Right renal pelvis (tissue), 4 donors: ENCODE measurements at places on chromosomes 13 and 19.

- DNase-seq = no peak
Observed at GRCh38 chr13:47413112-47413511, 516.3 kb upstream of the HTR2A start.

- no peak for DNase-seq
Observed at GRCh38 chr13:73616861-73617260, 517.3 kb downstream of the KLF12 start.

GRCh38 chr13:55497486-55497885 is 1643.2 kb upstream of the PRR20A start:
- no peak for DNase-seq

- DNase-seq = no peak
Observed at GRCh38 chr13:102686024-102686423, 8.8 kb downstream of the METTL21C start.

DNA sequence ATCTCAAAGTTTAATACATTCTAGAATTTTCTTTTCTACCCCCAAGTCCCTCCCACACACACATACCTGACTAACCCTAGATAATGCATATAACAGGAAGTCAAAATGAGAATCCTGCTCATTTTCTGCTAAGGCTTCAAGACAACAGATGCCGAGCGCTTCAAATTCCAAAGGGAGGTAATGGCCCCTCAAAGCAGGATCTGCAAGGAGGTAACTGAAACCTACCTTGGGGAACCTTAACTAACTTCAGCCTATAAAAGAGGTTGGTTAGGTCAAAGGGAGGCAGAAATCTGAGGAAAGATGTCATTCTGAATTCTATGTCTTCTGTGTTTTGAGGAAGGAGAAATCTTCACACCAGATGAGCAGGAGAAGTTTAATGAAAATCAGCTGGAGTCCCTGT is 26.8 kb downstream of the EPSTI1 start:
- no peak for DNase-seq

DNA sequence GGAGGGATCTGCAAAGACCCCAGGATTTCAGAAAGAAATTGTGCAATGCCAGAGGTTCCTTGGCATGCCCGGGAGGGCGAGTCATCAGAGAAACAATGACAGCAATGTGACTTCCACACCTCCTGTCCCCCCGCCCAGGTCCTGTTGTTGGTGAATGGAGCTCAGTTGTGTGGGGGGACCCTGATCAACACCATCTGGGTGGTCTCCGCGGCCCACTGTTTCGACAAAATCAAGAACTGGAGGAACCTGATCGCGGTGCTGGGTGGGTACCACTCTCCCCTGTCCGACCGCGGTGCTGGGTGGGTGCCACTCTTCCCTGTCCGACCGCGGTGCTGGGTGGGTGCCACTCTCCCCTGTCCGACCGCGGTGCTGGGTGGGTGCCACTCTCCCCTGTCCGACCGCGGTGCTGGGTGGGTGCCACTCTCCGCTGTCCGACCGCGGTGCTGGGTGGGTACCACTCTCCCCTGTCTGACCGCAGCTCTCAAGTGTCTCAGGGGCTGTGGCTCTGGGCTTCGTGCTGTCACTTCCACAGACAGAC is 5.2 kb upstream of the F10 start:
- no peak for DNase-seq

- DNase-seq = no peak
Observed at GRCh38 chr19:44112802-44113137, 429 bp upstream of the ZNF225 start.

DNA sequence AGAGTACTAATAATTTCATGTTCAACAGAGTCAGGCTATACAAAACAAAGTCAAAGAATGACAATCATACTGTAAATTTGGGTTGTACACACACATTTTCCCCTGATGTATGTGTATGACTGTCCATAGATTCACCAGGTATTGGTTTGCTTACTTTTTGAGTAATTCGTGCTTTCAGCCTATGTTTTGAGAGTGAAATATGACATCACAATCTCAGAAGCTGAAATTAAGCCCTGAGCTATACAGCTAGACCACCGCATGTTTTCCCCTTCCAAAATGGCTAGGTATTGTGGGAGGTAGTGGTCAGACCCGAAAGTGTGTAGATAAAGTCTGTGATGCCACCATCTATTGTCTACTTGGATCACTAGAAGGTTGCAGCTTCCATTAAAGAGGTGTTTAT is 102.8 kb downstream of the KATNAL1 start:
- no peak for DNase-seq

DNA sequence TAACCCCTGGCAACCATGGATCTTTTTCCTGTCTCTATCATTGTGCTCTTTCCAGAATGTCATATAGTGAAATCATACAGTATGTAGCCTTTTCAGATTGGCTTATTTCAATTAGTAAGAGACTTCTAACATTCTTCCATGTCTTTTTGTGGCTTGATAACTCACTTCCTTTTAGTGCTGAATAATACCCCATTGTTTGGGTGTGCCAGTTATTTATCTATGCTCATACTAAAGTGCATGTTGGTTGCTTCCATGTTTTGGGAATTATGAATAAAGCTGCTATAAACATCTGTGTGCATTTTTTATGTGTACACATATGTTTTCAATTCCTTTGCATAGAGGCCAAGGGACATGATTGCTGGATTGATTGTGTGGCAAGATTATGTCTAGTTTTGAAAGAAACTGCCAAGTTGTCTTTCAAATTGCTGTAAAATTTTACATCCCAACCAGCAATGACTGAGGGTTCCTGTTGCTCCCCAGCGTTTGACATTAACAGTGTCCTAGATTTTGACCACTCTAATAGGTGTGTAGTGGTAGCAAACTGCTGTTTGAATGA is 358.9 kb downstream of the ITGBL1 start:
- DNase-seq = no peak

GRCh38 chr13:93254775-93255174 is 28.2 kb downstream of the GPC6 start:
- DNase-seq = no peak

- DNase-seq = no peak
Observed at GRCh38 chr19:15372470-15372869, 7.1 kb downstream of the AKAP8 start.

GRCh38 chr13:100860866-100861265 is 186.3 kb upstream of the TMTC4 start:
- no peak for DNase-seq

- peak; percentile 38 for DNase-seq
Observed at GRCh38 chr13:39415008-39415802, 187.8 kb downstream of the LHFPL6 start.

GRCh38 chr13:24610956-24611355 is 69.3 kb upstream of the ATP12A start:
- no peak for DNase-seq

DNA sequence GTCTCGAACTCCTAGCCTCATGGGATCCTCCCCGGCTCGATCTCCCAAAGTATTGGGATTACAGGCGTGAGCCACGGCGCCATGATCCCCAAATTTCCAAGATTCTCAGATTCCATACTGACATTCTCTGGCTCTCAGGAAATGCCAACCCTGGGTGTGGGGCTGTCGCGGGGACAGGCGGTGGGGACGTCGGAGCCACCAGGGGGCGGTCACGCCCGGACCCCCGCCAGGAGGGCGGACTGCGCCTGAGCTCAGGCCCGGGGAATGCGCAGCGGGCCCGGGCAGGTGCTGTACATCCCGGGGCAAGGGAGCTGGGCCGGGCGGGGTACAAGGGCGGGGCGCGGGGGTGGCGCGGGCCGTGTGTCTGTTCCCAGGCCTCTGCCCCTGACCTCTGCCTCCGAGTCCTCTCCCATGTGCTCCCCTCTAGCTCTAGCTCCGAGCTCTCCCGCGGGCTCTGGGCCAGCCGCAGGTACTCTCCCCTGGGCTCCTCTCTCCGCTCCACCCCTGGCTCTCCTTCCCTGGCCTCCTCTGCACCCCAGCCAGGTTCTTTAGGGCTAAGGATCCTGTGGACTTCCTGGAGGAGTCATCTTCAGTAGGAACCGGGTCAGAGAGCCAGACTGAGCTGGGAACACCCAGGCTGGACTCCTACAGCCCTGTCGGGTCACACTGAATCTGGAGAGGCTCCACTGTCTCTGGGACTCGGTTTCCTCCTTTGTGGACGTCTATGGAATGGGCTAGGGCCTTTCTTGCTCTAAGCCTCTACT is 2.4 kb downstream of the PPP1R13L start:
- no peak for DNase-seq

DNA sequence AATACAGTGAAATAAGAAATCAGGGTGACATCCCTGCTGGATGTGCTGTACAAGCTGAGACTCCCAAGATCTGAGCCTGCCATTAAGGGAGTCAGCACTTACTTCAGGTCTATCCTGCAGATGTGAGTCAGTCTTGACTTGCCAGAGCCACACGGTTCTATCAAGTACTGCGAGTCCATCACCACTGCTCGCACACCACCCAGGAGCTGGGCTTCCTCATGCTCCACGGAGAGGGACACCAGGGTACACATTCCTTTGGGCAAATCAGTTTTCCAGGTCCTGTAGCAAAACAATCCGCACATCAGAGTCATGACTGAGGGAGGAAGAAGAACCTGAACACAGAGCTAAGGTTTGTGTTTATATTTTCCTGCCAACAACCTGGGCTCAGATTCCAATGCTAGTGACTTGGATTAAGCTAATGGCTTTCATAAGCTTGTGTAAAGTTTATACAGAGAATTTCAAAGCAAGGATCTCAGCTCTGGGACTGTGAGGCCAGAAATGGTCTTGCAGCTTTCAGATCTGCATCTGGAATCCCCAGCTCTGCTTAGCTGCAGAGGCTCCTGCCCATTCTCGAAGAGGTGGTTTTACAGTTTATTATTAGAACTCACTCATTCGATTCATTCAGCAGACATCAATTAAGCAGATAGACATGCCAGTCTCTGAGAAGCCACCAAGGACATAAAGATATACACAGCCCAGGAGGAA is 90.6 kb downstream of the KL start:
- no peak for DNase-seq

DNA sequence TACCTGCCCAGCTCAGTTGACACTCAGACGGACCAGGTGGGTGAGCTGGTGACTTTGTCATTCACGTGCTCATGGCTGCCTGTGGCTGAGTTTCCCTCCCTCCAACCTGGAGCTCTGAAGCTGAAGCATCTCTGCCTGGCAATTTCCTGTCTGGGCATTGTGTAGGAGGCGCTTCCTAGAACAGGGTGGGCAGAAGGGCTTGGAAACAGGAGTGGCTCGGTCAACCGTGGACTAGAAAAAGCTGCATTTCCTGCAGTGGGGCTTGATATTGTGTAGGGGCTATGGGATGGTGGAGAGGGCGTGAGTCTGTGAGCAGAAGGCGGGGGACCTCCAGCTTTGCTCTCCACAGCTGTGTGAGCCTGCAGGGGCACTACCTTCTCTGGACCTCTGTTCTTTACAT is 278.3 kb downstream of the TEX29 start:
- no peak for DNase-seq

DNA sequence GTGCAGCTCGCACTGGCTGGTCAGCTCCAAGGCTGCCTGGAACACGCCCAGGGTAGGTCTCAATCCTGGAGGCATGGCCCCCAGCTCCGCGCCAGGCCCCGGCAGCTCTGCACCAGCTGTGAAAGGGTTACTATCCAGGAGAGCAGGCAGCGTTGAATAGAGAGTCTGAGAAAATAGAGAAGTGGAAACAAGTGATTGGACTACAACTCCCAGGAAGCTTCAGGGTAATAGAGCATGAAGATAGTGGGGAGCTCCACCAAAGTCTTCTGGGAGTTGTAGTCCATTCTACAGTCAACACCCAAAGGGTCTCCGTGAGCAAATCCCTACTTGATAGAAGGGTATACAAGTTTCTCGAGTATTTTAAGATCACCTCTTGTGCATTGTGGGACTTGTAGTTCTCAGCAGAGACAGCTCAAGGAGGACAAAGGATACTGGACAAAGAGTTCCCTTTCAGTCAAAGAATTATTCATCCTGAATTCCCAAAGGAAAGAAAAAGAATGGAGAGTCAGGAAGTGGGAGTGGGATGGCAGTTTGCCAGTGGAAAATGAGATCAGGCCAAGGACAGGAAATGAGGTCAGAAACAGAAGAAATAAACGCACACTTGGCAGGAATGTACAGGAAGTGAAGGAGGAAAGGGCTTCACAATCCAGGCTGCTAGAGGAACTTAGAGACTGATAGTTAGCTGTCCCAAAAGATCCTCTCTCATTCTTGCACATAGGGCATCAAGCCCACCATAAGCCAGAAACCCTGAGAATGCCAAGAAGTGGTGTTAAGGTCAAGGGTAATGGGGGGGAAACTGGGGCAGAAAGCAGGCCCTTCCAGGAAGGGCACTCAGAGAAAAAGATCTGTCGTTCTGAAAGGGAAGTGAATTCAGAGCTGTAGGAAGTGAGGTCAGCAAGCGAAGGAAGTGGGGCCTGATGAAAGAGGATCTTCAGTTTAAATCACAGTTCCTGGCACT is 5.5 kb upstream of the MAMSTR start:
- peak; percentile 82 for DNase-seq

GRCh38 chr19:8611391-8611876 is 919 bp upstream of the ADAMTS10 start:
- DNase-seq = no peak

DNA sequence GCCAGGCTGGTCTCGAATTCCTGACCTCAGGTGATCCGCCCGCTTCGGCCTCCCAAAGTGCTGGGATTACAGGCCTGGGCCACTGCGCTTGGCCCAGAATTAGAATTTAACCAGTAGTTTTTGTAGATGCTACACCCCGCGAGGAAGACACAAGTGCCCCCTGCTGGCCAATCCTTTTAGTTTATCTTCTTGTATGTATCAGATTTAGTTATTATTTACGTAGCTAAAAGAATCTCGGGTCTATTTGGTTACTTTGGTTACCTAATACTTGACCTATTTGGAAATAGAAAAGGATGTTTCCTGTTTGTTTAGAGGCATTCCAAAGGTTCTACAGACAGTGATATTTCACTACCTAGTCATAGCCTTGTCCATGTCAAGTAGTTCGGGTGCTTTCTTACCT is 22.0 kb downstream of the MUC16 start:
- no peak for DNase-seq

GRCh38 chr13:58598241-58598640 is 966.7 kb downstream of the PCDH17 start:
- DNase-seq = no peak

- DNase-seq = no peak
Observed at GRCh38 chr19:48230555-48231129, 25.1 kb downstream of the CARD8 start.

- no peak for DNase-seq
Observed at GRCh38 chr19:17097593-17098126, 22.1 kb downstream of the MYO9B start.

DNA sequence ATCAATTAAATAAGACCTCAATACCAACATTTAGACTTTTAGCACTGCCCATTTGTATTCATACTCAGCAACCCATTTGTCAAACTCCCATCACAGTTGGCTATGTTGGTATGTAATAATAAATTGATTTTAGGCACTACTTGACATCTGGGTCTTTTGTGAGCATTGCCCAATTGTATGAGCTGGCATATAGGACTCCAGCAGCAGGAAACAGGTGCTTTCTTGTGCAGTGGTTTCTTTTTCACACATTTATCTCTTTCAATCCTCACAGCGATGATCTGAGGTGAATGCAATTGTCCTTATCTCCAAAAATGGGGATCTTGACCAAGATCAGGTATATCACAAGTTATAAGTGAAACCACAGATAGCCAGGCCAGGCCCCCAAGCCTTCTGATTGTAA is 96.9 kb upstream of the OXGR1 start:
- no peak for DNase-seq

DNA sequence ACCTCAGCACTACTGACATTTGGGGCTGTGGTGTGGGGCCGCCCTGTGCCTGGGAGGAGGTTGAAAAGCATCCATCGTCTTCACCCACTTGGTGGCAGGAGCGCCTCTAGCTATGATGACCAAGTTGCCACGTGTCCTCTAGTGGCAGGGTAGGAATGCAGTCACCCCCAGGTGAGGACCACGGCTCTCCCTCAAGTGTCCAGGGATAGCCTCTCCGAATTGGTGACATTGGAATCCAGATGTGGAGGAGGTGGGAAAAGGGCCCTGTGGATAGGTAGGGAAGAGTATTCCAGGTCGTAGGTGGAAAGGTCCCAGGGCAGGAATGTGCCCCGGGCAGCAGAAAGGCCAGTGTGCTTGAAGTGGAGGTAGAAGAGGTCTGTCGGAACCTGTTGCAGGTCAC is 37.6 kb downstream of the ARHGEF18 start:
- no peak for DNase-seq
